ENCODE measurements at places on chromosomes 2 and 18.

GRCh38 chr2:60515721-60516226 is 37.7 kb downstream of the BCL11A start:
- DNase-seq: no peak

DNA sequence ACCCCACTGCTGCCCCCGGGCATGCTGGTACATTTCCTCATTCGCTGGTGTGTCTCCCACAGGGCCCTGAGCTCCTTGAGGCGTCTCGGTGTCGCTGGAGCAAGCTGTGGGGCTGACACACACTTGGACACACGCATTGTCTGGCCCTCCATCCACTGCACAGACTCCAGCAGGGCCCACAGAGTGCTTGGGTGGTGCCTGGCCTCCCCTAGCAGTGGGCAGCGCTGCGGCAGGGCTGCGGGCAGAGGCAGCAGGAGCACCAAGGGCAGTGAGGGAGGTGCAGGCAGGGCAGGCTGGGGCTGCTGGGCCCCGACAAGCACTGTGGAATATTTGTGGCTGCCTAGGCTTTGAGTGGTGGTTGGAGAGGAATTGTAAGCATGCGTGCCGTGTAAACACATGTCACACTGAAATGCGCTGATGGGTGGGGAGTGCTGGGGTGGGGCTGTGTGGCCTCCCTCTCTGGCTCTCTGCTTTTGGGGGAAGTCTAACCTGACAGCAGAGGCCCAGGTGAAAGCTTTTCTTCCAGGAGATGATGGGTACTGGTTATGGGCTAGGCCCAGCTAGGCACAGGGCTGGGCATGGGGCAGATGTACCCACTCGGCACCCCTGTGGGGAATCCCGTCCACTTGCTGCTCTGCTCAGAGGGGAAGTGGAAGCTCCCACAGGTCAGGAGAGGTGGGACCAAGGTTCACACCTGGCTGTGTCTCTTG is 55.5 kb upstream of the HS6ST1 start:
- no peak for DNase-seq

DNA sequence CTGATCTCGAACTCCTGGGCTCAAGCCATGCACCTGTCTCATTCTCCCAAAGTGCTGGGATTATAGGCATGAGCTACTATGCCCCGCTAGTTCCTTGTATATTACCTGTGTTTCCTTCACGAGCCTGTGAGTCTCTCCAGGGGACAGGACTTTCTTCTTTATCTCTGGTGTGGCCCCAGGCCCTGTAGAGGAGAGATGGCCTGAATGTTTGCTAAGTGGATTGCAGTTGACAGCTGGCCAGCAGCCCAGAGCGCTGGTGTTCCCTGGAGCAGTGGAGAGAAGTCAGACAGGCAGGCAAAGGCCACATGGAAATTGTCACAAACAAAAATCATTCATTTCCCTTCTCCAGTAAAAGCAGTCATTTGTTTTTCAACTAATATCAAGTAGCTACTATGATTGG is 17.9 kb downstream of the LPIN1 start:
- DNase-seq: no peak

DNA sequence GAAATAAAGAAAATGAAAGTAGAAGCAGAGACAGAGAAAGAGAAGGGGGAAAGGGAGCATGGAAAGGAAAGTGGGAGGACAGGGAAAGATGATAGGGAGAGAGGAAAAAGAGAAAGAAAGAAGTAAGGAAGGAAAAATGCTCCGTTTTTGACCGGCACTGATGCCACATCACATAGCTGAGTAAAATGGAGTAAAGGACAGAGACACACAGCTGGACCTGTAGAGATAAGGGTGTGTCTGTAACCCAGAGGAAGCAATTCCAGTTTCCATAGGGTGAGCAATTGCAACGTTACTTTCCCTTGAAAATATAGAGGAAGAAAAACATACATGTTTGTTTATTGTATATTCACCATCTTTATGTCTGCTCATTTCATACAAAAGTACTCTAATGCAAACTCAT is 1866.9 kb upstream of the PIK3C3 start:
- DNase-seq: no peak

DNA sequence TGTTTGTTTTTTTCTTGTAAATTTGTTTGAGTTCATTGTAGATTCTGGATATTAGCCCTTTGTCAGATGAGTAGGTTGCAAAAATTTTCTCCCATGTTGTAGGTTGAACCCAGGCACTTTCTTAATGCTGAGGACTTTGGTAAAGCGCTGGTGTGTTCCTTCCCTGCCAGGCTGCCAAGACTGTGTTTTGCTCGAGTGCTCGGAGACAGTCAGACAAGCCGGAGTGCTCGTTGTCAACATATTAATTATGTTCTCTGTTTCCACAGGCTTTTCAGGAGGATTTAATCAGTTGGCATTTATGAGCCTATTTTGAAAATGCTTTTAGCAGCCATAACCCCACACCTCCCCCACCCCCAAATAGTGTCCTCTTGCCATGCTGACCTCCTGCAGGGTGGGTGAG is 6.4 kb downstream of the MTCL1 start:
- no peak for DNase-seq

DNA sequence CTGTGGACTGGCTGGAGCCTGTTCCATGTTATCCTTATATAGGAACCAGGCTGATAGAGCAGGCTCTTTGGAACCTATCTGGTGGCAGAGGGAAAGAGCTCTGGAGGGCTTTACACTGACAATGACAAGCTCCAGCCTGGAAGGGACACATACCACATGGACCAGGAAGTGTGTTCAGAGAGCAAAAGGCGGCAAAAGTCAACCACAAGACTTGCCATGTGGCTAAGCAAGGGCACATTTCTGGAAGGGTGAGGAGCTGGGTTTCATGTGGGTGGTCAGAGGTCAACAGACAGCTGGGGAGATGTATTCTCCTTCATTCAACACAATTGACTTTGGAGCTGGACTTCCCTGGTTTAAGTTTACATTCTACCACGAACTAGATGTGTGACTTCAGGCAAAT is 325.2 kb downstream of the DYSF start:
- DNase-seq: no peak

- no peak for DNase-seq
Observed at GRCh38 chr18:3604498-3605408, 154.8 kb downstream of the TGIF1 start.

All from stimulated activated CD4-positive, alpha-beta T cell treated with anti-CD3 and anti-CD28 coated beads, Interleukin-1b, Interleukin-23, amount 100 ng/mL, for 24 hours (primary cell).